Memory B cell (primary cell): ENCODE measurements at places on chromosomes 16 and 17.

GRCh38 chr16:53098526-53099317, 43.9 kb downstream of the CHD9 start:
- DNase-seq, result peak; percentile 51

GRCh38 chr16:85963753-85964285, 64.9 kb downstream of the IRF8 start:
- no peak for DNase-seq

- no peak for DNase-seq
Observed at GRCh38 chr16:21643785-21644184, 8.6 kb downstream of the IGSF6 start.

DNA sequence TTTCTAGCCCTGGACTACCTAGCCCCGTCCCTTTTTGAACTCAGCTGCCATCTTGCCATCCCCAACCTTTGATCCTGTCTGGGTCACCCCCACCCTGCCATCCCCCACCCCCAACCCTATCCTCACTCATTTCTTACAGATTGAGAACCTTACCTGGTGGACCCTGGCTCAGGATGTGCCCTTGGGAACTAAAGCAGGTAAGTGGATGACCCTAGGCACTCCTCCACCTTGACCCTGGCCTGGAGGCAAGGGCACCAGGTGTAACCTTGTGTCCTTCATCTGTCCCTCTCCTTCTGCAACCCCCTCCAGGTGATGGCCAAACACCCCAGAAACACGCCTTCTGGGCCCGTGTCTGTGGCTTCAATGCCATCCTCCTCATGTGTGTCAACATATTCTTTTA, 15.5 kb upstream of the FAM83G start:
- no peak for DNase-seq

DNA sequence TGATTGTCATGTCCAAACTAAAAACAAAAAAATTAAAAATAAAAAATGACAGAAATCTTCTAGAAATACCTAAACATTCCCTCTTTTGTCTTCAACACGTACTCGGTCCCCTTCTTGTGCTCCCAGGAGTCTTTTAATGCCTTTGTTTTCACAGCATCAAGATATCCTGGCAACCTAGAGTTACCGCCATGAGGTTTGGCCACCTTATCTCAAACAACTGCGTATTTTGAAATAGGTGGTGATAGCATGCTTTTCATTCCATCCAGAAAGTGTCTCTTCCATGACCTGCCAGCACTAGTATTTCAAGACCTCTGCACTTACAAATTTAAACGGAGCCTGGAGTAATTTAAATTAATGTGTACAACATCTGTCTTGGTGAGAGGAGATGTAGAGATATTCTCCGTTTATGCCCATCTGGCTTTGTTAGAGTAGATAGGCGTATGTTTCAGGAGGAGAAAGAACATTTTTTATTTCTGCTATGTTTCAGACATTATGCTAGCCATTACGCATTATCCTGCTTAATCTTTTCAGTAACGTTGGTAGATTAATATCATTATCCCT, 42.0 kb downstream of the RBFOX1 start:
- no peak for DNase-seq

DNA sequence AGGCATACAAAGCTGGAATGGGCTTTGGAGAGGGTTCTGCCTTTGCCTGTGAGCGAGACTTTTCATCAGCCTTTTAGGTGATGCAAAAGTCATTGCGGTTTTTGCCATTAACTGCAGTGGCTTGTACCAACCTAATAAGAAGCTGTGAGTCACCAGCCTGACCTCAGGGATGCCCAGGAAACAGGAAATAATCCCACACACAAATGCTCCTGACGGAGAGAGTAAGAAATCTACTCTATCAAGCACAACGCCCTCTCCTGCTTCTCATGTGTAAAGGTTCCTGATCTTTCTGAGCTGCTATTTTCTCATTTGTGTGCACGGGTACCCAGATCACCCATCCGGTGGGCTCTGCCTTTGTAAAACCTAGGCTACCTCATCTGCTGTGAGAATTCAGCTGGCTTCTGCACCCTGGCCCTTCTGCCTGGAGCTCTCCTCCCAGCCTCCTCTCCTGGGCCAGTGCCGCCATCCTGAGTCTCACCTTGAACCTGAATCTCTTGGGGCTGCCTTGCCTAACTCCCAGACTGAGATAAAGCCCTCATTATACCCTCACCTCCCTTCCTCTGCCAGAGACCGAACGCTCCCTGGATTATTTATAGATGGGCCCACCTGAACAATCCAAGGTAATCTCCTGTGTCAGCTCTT, 299.7 kb downstream of the C16orf95 start:
- no peak for DNase-seq
